ENCODE measurements at places on chromosomes 5 and 9.

DNA sequence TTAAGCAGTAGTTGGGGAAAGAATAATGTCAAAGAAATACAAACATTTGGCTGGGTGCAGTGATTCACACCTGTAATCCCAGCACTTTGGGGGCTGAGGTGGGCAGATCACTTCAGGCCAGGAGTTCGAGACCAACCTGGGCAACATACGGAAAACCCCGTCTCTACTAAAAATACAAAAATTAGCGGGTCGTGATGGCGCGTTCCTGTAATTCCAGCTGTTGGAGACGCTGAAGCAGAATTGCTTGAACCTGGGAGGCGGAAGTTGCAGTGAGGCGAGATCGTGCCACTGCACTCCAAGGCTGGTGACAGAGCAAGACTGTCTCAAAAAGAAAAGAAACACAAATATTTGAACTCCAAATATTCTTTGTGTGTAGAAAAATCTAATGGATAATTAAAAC is 4.7 kb downstream of the MATR3 start:
- DNase-seq = no peak

DNA sequence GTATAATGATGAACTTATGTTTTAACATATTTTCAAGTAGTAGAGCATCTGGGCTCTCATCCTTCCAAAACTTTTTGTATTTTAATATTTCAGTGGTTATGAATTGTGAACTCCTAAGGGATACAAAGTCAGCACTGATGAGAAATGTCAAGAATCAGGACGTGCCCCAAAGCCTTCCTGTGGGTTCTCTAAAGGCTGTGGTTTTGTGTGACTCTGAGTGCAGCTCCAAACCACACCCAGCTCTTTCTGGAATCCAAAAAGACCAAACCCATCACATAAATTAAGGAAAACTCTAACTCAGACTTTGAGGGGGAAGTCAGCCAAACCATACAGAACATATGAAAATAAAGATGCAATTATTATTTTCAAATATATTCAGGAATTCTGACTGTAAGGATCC is 40.8 kb upstream of the SMU1 start:
- DNase-seq = no peak

DNA sequence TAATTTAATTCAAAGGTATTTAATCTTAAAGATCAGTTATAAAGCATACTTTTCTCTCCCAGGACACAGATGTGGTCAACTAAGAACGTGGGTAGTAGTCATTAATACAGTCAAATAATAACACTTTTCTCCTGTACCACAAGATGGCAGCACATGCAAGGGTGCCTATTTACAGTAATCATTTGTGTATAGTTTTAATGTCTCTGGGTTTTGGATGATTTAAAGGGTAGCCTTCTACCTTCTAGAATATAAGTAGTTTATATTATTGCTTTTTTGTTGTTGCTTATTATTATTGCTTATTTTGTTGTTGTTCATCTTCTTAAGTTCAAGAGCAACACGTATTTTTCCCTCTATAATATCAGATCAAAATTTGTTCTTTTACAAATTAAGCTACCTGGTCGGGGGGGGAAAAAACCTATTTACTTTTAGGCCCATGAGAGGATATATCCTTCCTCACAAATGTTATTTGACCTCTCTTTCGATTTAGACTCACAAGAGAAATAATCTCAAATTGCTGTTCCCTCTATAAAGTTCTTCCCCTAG is 59.6 kb upstream of the SLC27A6 start:
- DNase-seq = peak; percentile 3

- no peak for DNase-seq
These were observed 64.6 kb downstream of the YTHDC2 start for GRCh38 chr5:113578091-113578490.

DNA sequence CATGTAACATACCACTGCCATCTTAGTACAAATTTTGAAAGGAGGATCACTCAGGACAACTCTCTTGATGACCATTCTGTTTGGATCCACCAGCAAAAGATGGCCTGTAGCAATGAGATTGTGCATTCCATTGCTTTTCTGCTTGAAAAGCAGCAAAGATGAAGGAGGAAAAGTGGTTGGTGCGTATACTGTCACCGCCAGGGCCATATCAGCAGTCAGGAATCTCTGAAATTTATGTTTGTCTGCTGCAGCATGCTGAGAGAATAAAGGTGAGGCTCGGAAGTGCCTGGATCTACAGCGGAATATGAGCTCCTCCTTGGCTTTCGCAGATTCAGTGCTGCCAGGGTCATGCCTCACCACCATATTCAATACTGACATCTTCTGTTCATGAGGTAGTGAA is 144.4 kb downstream of the GPBP1 start:
- no peak for DNase-seq

DNA sequence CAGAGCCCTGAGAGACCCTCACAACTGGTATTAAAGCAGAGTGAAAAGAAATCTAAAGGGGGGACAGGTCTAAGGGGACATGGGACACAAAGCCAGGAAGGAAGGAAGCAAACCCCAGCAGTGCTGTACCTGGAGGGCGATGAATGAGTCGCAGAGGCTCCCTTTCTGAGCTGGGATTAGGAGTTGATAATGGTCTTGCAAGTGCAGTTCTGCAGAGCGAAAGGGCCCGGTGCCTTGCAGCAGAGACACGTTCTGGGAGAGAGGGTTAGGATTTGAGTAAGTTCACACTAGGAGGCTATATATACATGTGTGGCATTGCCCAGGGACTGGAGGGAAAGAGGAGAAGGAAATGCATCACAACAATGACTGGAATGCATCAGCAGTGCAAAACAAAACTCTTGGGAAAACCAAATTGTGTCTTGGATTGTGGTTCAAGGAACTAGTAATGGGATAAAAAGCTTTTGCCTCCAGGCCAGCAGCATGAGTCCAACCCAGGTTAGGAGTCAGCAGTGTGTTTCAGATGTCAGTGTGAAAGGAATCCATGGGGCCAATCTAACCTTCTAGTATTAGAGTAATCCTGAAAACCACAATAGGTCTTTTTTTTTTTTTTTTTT is 38.8 kb upstream of the LIFR start:
- no peak for DNase-seq

DNA sequence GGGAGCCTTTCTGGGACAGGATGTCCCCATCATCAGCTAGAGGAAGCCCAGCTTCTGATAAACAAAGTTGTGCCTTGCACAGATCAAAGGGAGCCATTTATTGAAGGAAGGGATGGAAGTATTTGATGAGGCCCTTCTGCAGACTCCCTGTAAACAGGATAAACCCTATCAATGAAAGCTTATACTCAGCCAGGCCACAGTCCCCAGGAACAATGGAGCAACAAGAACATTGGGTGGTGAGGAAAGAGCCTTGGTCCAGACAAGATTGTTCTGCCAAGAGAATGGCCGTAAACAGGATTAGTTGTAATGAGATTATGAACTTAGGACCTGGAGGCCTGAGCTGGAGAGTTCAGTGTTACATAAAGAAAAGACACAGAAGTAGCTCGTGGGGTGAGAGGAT is 40.5 kb upstream of the LIFR start:
- no peak for DNase-seq

GRCh38 chr9:129177443-129177790 is 644 bp downstream of the IER5L start:
- no peak for DNase-seq

- DNase-seq = no peak
These were observed 82.4 kb downstream of the CNTLN start for GRCh38 chr9:17217272-17217671.

GRCh38 chr5:159095151-159095721 is 4.5 kb downstream of the EBF1 start:
- no peak for DNase-seq

DNA sequence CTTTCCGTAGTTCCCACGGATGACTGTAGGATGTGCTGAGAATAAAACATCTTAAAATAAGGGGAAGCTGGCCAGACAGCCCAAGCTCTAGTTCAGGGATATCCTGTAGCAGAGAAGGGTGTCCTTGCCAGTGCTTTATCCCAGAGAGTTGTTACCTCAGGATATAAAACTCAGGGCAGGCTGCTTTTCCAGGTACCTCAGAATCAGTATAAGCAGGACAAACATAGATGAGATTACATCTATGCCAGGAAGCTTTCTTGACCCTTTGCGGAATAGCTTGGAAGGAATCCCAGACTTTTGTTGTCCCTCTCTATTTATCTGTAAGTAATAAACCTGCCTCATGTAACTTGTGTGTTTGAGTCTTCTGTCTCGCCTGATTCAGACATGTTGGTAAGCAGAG is 565.7 kb downstream of the PRDM9 start:
- no peak for DNase-seq

GRCh38 chr5:147539053-147539452 is 29.2 kb upstream of the DPYSL3 start:
- DNase-seq = no peak

- no peak for DNase-seq
These were observed 99.0 kb downstream of the GAPVD1 start for GRCh38 chr9:125360601-125361000.

Measured in hypothalamus (tissue), 51 donors.